NCI-H1417 treated with DMSO at 0.1 percent for 48 hours (cell line): ENCODE measurements at places on chromosomes 6 and 20.

DNA sequence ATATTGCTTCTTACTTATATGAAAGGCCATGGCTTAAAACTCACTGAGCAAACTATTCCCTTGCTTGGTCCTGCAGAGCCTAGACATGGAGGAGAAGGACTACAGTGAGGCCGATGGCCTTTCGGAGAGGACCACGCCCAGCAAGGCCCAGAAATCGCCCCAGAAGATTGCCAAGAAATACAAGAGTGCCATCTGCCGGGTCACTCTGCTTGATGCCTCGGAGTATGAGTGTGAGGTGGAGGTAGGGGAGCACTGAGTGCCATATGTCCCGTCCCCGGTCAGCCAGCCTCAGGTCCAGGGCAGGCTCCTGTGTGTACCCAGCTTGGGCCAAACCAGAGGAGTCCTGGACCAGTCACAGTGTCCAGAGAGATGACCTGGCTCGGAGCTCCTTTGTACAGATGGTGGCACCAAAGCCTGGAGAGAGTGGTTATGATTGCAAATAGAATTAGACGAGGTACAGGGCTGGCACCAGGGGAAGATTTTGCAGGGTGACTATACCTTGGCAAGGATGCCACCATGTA lies 21.0 kb downstream of the EPB41L1 start:
- DNase-seq: no peak

DNA sequence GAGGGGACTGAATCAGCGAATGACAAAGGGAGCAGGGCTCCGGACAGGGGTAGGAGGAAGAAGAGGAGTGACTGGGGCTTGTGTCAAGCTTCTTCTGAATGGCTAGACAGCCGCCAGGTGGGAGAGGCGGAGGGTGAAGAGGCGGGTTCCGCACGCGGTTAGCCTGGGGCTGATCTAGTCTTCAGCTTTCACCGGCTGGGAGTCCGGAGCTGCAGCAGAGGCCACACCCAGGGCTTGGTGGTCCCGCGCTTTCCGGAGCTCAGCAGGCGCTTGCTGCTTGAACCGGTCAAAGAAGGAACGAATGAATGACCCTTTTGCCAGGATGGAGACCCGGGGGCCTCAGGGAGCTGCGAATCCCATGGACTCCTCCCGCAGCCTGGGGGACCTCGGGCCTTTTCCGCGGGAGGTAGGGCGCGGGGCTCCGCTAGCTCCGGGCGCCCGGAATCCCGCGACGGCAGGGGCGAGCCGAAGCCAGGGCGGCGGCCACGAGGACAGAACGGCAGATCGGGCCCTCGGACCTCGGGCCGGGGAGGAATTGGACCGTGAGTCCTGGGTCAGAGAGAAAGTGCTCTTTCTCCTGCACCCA lies at the start of gene C6orf141:
Gene C6orf141 (plus strand): TSS at position 177 of the 586 bp plus-strand sequence. CDS start 125 bp downstream, at position 302.
- no peak for DNase-seq

- DNase-seq: no peak
Observed at GRCh38 chr6:35018182-35018519, 123.0 kb downstream of the TCP11 start.

DNA sequence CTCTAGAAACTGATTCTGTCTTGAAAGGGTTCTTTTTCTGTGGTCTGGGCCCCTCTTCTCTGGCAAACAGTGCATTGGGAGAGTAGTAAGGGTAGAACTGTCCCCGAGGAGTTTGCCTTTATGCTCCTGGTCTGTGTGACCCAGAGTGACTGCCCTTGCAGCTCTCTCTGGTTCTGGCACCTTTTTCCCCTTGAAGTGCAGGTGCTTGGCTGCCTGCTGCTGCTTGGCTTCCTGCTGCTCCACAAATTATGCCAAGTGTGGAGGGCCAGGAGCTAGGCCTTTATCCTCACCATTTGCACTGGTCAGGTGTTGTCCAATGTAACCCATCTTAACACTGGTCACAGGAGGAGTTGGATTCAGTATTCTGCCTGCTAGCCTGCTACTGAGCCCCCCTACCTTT lies 11.2 kb downstream of the KIZ start:
- DNase-seq: peak; percentile 8

DNA sequence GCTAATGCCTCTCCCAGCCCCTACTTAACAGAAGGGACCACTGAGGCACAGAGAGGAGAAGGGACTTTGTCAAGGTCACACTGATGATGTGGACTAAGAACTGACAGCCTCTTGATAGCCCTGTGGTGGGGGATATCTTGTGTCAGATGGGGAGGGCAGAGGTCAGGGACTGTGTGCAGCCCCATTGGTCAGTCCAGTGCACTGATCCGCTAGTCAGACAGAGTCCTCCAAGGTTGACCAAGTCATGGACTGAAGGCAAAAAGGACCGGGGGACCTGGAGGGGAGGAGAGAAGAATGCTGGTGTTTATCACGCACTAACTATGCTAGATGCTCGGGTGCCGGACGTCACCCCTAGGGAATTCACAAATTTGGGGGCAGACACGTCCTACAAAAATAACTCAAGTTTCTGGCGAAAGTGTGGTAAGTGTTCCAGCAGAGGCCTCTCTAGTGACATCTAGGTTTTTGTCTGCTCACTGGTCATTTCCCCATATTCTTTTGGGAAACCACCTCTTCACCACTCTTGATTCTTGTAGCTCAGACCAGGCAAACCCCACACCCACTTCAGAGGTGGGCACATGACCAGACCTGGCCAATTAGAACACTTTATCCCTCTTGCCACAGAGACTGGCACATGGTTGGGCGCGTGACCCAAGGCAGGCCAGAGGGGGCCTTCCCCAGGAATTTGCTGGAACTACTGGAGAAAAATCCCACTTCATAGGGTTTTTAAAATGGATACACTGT lies 21.0 kb downstream of the TCF15 start:
- DNase-seq: no peak

DNA sequence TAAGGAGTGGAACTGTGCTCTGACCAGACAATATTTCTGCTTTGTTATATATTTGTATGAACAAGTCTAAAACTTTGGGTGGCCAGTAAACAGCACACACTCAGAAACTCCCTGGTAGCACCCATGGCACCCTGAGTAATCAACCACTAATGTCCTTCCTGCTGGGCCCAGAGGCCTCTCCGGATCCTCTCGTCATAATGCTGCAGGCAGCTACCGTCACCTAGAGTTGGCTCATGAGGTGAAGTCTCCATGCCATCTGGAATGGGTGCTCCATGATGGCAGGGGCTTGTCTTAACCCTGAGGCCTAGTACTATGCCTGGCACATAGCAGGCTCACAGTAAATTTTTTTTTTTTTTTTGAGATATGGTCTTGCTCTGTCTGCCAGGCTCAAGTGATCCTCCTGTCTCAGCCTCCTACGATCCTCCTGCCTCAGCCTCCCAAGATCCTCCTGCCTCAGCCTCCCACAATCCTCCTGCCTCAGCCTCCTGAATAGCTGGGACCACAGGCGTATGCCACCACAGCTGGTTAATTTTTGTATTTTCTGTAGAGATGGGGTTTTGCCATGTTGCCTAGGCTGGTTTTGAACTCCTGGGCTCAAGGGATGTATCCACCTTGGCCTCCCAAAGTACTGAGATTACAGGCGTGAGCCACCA lies 3.0 kb upstream of the SDCBP2 start:
- DNase-seq: no peak

GRCh38 chr6:102759415-102759814 lies 1365.9 kb downstream of the GRIK2 start:
- no peak for DNase-seq

DNA sequence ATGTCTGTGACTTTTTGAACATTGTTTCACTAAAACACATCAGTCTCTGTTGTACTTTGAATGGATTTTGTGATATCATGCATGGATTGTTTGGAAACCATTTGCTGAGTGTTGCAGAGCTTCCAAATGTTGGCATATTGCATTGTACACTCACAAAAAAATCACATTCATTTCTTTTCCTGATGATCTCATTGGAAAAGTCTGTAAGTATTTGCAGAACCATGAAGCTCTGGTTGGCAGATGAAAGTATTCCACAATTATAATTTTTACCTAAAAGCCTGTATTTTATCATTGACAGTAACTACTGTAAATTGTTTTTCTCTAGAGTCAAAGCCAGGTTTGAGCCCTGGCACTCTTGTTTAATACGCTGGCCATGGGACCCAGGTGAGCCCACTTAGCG lies 42.1 kb downstream of the VAPB start:
- DNase-seq: no peak

DNA sequence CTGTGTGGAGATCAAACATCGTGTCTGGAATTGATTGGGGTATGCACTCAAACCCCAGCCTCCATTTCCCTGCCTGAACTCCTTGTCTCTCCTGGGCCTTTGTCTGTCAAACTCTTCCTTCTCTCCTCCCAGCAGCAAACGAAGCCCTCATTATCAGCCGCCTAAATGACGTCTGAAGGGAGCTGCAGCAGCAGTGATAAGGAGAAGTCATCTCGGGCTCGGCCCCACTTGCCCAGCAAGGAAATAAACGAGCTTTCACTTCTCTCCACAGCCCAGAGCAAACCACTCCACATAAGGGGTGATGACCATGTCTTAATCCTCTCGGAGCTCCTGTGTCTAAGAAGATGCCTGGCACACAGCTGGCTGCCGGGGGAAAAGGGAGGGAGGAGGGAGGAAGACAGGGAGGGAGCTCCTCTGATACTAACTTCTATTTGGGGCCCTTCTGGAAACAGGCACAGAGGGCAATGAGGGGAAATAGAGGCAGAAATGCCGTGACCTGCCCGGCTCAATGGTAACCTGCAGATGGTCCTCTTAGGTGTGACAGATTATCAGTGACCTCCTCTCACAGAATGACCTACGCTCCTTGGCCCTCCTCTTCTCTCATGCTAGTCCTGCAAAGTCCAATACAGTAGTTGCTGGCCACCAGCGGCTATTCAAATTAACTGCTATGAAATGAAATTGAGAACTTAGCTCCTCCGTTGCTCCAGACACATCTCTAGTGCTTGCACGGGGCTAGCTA lies 100.4 kb downstream of the PXDC1 start:
- no peak for DNase-seq

DNA sequence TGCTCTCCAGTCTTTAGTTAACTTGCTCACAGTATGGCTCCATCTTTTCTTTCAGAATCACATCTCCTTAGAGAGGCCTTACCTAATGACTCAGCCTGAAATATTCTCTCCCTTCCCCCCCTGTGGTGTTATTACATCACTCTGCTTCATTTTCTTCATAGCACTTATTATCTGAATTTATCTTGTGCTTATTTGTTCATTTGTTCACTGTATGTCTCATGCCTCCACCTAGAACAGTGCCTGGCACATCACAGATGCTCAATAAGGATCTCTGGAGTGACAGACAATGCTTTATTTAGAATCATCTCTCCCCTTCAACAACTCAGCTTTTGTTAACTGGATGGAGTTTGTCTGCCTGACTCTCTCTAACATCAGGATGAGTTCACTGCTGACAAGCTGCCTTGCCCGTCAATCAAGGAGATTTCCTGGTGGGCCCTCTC lies 96.6 kb upstream of the MAN1A1 start:
- DNase-seq: no peak

DNA sequence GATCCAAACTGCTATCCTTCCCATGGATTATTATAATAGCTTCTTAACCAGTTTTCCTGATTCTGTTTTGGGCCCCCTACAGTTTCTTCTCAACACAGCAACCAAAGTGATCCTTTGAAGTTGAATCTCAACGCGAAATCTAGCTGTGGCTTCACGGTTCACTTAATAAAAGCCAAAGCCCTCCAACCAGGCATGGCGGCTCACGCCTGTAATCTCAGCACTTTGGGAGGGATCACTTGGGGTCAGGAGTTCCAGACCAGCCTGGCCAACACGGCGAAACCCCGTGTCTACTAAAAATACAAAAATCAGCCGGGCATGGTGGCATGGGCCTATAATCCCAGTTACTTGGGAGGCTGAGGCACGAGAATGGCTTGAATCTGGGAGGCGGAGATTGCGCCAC lies 3.3 kb downstream of the RMND1 start:
- no peak for DNase-seq

DNA sequence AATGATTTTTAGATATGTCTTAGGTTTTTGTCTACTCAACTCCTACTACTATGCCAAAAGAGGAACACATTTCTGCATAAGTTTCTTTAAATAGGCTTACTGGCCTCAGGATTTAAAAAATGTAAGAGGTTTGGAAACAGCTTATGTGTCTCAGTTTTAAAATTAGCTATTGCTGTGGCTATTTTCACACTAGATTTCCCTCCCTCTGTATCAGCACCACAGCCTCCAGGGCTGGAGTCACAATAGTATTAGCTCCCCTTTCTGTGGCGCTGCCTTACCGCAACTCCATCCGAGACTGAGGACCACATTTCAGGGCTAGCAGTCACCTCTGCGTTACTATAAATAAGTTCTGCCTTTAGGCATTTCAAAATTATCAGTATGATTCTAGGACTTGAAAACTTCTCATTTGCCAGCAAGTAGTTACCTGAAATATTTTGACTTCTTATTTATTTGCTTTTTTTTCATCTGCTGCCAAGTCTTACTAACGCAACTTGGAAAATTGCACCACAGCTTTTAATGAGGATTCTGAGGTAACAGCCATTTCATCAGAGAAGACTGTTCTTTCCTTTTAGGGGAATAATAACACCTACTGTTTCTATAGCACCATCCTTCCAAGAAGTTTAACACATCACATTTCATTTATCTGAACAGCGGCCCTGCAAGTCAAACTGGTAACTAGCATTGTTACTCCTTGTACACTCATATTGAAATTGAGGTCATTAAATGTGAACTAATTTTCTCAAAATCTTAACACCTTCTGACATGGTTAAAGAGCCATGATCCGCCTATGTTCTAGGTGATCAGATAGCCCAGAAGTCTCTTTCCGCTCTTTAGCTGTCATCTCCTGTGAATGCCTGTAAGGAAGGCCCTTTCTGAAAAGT lies 105.9 kb downstream of the GJA10 start:
- DNase-seq: no peak

GRCh38 chr6:28695715-28696114 lies 170.0 kb downstream of the GPX5 start:
- DNase-seq: no peak

- DNase-seq: no peak
Observed at GRCh38 chr6:8086755-8087306, 15.5 kb downstream of the EEF1E1 start.

GRCh38 chr6:103284835-103285234 lies 1574.9 kb downstream of the HACE1 start:
- DNase-seq: no peak

DNA sequence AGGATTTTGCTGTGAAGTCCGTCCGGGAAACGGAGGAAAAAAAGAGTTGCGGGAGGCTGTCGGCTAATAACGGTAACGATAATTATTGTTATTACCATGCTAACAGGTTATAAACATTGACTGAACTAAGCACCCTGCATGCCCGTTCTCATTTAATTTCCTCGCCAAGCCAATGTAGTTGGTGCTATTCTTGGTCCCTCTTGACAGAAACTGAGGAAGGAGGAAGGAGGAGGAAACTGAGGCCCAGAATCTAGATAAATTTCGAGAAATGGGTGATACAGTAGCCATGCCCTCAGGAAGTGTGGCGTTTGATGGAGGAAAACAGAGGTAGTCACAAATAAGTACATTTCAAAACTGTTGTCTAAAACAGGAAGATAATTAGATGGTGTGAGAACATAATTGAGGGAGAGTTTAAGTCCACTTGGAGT lies 474 bp downstream of the TPX2 start:
- no peak for DNase-seq

GRCh38 chr6:102981490-102982015 lies 1588.0 kb downstream of the GRIK2 start:
- no peak for DNase-seq

- no peak for DNase-seq
Observed at GRCh38 chr6:109456111-109456583, 575 bp upstream of the MICAL1 start.
